NCI-H345 (cell line): ENCODE measurements at places on chromosomes 2 and 18.

DNA sequence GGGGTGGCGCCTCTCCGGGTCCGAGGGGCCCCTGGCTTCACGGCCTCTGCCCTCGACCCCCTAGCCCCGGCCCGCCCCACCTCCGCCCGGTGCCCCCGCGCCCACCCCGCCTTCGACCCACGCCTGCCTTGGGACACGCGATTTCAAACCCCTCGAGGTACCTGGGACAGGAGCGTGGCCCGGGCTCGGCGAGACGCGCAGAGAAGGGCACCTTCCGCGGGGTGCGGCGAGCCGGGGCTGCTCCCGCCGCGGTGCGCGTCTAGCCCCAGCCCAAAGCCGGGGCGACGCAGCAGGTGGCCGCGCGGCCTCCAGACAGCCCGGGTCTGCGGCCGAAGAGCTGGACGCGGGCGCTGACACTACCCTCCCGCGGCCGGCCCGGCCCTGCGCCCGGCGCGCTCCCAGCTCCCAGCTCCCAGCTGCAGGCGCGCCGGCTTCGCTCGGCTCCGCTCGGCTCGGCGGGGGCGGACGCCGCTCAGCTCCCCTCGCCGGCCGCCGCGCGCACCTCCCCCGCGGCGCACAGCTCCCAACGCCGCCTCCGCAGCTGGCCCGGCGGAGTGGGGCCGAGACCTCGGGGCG lies at the start of gene CRACDL:
Gene CRACDL (minus strand): TSS at position 449 of the 576 bp plus-strand sequence. CDS start 89,425 bp downstream, outside the sequence.
- DNase-seq = peak; percentile 35

DNA sequence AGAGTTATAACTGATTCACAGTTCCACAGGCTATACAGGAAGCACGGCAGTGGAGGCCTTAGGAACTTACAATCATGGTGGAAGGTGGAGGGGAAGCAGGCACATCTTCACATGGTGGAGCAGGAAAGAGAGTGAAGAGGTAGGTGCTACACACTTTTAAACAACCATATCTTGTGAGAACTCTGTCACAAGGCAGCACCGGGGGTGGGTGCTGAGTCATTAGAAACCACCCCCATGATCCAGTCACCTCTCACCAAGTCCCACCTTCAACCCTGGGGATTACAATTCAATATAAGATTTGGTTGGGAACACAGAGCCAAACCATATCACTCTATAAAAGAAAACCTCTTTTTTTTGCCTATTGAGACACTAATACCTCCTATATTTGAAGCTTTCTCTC lies 1108.5 kb upstream of the CDH2 start:
- DNase-seq = no peak

GRCh38 chr2:24076849-24077534 lies 866 bp upstream of the SF3B6 start:
- peak; percentile 53 for DNase-seq

DNA sequence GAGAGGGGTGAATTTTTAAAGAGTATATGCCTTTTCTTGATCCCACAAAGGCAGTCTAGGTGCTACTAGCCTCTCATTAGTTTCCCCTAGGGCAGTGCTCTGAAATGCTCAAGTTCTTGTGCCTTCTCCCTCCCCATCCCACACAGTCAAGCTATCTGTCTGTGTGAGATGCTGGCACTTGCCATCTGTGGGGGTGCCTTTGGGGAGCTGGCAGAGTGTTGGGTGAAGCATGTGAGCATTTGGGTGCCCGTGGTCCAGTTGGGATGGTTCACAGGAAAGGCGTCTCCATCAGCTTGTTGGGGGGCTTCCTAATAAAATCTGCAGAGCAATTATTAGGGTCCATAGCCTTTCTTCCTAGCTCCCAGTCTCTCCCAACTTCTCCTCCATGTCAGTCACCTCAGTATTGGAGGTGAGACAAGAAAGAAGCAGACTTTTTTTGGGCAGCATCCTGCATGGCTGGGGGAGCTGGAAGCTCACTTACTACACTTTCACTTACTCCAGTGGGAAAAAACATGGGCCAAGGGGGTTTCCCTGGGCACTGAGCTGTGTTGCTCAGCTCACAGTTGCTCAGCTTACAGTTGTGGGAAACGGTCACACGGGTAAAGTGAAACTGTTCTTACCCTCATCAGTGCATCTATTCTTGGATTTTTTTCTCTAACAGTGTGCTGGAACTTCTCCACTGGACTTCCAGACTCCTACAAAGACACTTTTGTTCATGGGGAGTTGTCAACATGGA lies 29.3 kb downstream of the COLEC11 start:
- no peak for DNase-seq
